Peyer's patch (tissue), 4 donors: ENCODE measurements at places on chromosomes 4 and X. TPM values are rescaled to one million over a fixed set of nuclear protein-coding genes. Genes with fewer than 3 reads are reported as not detected.

MPP1 gene
- 46.6 TPM for total RNA-seq

GYPA gene
- total RNA-seq, result not detected

CITED1 gene
- total RNA-seq, result not detected

MTMR8 gene
- total RNA-seq, result 8.0 TPM

ALB gene
- total RNA-seq, result not detected

RAB28 gene
- 24.8 TPM for total RNA-seq

SYNPO2 gene
- 50.1 TPM for total RNA-seq

NALF2 gene
- 0.40 TPM for total RNA-seq

MUC7 gene
- total RNA-seq, result not detected

ZNF157 gene
- not detected for total RNA-seq

DNA sequence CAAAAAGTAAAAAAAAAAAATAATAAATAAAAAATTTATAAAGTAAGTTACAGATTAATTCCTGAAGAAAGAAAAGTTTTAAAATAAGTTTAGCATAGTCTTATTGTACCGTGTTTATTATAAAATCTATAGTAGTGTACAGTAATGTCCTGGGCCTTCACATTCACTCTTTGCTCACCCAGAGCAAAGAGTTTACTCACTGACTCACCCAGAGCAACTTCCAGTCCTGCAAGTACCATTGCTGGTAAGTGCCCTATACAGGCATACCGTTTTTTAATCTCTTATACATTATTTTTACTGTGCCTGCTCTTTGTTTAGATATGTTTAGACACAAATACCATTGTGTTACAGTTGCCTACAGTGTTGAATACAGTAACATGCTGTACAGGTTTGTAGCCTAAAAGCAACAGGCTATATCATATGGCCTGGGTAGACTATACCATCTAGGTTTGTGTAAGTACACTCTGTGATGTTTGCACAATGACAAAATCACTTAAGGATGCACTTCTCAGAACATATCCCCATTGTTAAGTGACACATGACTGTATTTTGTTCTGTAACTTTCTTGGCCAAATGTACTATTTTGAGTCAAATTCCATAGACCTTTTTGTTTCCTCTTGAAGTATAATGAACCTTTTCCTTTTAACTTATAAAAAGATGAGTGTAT is 199.0 kb upstream of the NUDT6 start:
- no peak for DNase-seq
- H3K36me3 ChIP-seq, result no peaks in the 10 kb centered on the region
- no peak overlapping the region for H3K4me3 ChIP-seq
- no peaks in the 10 kb centered on the region for H3K4me1 ChIP-seq
- no peak overlapping the region for H3K27ac ChIP-seq

DNA sequence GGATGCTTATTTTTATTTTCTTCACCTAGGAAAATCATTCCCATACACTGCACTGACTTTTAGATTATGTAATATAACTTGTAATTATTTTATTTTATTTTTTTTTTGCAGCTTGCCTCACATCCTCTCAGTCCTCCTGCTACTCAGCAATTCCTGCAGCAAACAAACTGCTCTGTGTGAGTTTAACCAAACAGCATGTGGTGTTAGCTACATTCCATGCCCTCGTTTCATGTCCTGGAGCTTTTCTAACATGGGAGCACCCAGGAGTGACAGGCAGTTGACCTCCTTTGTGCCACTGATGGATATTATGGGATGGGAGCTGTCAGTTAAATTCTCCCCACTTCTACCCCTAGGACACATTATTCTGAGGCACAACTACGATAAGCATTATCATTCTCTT is 24.8 kb downstream of the CXCL1 start:
- H3K4me1 ChIP-seq, result peaks cover 14% of the 10 kb centered on the region
- no peaks in the 10 kb centered on the region for H3K36me3 ChIP-seq
- no peak overlapping the region for H3K27ac ChIP-seq
- H3K4me3 ChIP-seq, result no peak overlapping the region
- no peaks in the 10 kb centered on the region for H3K27me3 ChIP-seq

DNA sequence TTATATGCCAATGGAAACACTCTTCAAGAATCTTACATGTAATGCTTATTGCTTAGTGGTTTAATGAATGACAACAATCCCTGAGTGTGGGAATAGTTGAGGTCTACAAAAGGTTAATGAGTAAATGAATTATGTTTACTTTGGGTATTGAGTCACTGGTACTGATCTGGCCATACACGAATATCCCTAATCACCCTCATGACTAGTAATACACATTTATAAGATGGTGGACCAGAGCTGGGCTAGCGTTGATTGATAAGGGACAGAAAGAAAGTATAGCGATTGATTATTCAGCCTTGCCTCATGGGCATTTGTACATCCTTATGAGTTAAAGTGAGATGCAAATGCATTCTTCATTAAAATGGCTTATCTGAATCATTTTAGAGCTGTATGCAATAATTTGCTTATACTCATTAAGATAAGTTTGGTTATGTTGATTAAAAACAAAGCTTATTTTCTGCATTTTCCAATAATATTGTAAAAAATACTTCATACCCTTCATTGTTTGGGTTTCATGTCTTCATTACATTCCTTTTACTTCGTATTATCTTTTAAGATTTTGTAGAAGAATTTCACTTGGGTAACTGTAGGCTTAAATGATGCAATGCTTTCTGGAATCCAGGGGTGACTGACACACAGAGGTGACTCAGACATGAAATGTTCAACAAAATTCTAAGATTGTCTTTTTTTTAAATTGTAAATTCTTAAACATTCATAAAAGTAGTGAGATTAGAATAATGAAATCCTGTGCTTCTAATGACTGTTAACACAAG is 47.4 kb downstream of the FGF2 start:
- DNase-seq, result no peak
- no peaks in the 10 kb centered on the region for H3K4me1 ChIP-seq
- no peaks in the 10 kb centered on the region for H3K27me3 ChIP-seq
- H3K4me3 ChIP-seq, result no peak overlapping the region

DNA sequence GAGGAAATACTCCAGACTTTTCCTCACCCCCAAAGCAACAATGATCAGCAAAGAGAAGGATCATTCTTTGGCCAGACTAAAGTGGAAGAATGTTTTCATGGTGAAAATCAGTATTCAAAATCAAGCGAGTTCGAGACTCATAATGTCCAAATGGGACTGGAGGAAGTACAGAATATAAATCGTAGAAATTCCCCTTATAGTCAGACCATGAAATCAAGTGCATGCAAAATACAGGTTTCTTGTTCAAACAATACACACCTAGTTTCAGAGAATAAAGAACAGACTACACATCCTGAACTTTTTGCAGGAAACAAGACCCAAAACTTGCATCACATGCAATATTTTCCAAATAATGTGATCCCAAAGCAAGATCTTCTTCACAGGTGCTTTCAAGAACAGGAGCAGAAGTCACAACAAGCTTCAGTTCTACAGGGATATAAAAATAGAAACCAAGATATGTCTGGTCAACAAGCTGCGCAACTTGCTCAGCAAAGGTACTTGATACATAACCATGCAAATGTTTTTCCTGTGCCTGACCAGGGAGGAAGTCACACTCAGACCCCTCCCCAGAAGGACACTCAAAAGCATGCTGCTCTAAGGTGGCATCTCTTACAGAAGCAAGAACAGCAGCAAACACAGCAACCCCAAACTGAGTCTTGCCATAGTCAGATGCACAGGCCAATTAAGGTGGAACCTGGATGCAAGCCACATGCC is 89.7 kb downstream of the TET2 start:
- DNase-seq, result peak; percentile 19
- H3K4me1 ChIP-seq, result no peaks in the 10 kb centered on the region
- no peak overlapping the region for H3K27ac ChIP-seq
- no peak overlapping the region for H3K4me3 ChIP-seq
- no peaks in the 10 kb centered on the region for H3K36me3 ChIP-seq

GRCh38 chr4:147717878-147718277 is 14.0 kb upstream of the ARHGAP10 start:
- H3K36me3 ChIP-seq, result no peaks in the 10 kb centered on the region
- no peak overlapping the region for H3K27ac ChIP-seq
- DNase-seq, result no peak
- no peaks in the 10 kb centered on the region for H3K27me3 ChIP-seq

DNA sequence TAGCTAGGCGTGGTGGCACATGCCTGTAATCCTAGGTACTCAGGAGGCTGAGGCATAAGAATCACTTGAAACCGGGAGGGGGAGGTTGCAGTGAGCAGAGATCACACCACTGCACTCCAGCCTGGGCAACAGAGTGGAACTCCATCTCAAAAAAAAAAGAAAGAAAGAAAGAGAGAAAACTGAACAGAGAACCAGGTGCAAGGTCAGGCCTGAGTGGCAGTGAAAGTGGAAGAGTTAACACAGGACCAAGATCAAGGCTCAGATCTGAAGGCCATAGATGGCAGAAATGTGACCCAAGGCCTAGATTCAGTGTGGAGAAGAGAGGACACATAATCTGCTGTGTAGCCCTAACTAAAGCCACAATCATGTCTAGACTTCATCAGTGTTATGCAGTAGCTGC is 4.9 kb upstream of the ZNF630 start:
- H3K27ac ChIP-seq, result no peak overlapping the region
- no peak for DNase-seq
- no peaks in the 10 kb centered on the region for H3K27me3 ChIP-seq

- no peak for DNase-seq
- H3K27ac ChIP-seq, result peak overlapping the region; percentile 74
- no peaks in the 10 kb centered on the region for H3K4me1 ChIP-seq
- no peaks in the 10 kb centered on the region for H3K27me3 ChIP-seq
- H3K4me3 ChIP-seq, result no peak overlapping the region
Observed at GRCh38 chr4:76011018-76011670, 3.8 kb upstream of the CXCL9 start.

- H3K27me3 ChIP-seq, result no peaks in the 10 kb centered on the region
- no peaks in the 10 kb centered on the region for H3K36me3 ChIP-seq
- no peak overlapping the region for H3K4me3 ChIP-seq
- H3K4me1 ChIP-seq, result peaks cover 7% of the 10 kb centered on the region
Observed at GRCh38 chrX:37776987-37777325, 2.9 kb upstream of the CYBB start.

DNA sequence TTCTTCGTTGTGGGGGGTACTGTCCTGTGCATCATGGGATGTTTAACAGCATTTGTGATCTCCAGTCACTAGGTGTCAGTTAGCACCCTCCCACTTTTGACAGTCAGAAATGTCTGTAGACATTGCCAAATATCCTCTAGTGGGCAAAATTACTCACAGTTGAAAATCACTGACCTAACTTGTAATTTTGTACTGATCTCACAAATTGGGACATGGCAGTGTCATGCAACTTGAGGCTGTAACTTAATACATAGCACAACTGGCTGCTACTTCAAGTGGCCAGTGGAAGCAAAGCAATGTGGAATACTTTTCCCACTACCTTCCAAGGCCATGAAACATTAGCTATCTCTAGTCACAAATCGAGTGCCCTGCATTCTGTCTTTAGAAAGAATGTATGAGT is 23.2 kb upstream of the TSPAN7 start:
- DNase-seq, result no peak
- H3K27ac ChIP-seq, result no peak overlapping the region
- no peaks in the 10 kb centered on the region for H3K4me1 ChIP-seq
- H3K27me3 ChIP-seq, result no peaks in the 10 kb centered on the region
- H3K36me3 ChIP-seq, result no peaks in the 10 kb centered on the region

- no peaks in the 10 kb centered on the region for H3K27me3 ChIP-seq
- no peaks in the 10 kb centered on the region for H3K36me3 ChIP-seq
- H3K27ac ChIP-seq, result no peak overlapping the region
- DNase-seq, result no peak
- no peak overlapping the region for H3K4me3 ChIP-seq
Observed at GRCh38 chr4:80213117-80213815, 16.0 kb downstream of the PRDM8 start.

GRCh38 chr4:162510115-162510514 is 346.3 kb upstream of the FSTL5 start:
- H3K27ac ChIP-seq, result no peak overlapping the region
- H3K4me1 ChIP-seq, result no peaks in the 10 kb centered on the region
- DNase-seq, result no peak
- H3K36me3 ChIP-seq, result no peaks in the 10 kb centered on the region
- H3K4me3 ChIP-seq, result no peak overlapping the region

- H3K4me3 ChIP-seq, result no peak overlapping the region
- no peak for DNase-seq
- no peaks in the 10 kb centered on the region for H3K27me3 ChIP-seq
- no peaks in the 10 kb centered on the region for H3K4me1 ChIP-seq
- H3K27ac ChIP-seq, result no peak overlapping the region
Observed at GRCh38 chr4:7459471-7459870, 24.7 kb upstream of the PSAPL1 start.

- H3K4me1 ChIP-seq, result no peaks in the 10 kb centered on the region
- DNase-seq, result no peak
- no peak overlapping the region for H3K4me3 ChIP-seq
- no peak overlapping the region for H3K27ac ChIP-seq
Observed at GRCh38 chr4:102608190-102608589, 107.0 kb downstream of the NFKB1 start.

DNA sequence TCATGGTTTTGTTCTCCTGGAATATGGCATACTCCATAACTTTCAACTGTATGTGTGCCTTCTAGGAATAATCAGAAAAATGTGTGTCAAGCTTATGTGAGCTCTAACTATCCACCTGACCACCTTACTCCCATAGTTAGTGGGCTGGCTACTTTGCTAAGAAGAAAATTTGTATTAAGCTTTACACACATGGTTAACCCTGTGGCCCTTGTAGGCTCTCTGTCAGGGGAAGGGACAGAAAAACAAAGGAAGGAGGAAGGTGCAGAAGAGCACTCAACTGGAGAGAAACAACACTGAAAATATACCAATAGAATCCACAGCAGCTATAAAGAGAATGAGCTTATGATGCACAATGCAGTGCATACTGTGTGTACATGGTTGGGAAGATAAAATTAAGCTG is 84.6 kb downstream of the PPP3CA start:
- no peaks in the 10 kb centered on the region for H3K4me1 ChIP-seq
- DNase-seq, result no peak
- no peak overlapping the region for H3K27ac ChIP-seq
- no peaks in the 10 kb centered on the region for H3K27me3 ChIP-seq

GRCh38 chr4:11106759-11107158 is 321.9 kb downstream of the HS3ST1 start:
- H3K4me3 ChIP-seq, result no peak overlapping the region
- H3K36me3 ChIP-seq, result no peaks in the 10 kb centered on the region
- H3K4me1 ChIP-seq, result no peaks in the 10 kb centered on the region
- H3K27ac ChIP-seq, result no peak overlapping the region

- no peaks in the 10 kb centered on the region for H3K4me1 ChIP-seq
- H3K4me3 ChIP-seq, result no peak overlapping the region
- H3K27ac ChIP-seq, result no peak overlapping the region
- H3K27me3 ChIP-seq, result no peaks in the 10 kb centered on the region
Observed at GRCh38 chr4:158006990-158007389, 165.8 kb downstream of the GASK1B start.

GRCh38 chr4:38665551-38666411 is 1.8 kb downstream of the KLF3 start:
- peak overlapping the region; percentile 97 for H3K27ac ChIP-seq
- H3K36me3 ChIP-seq, result no peaks in the 10 kb centered on the region
- DNase-seq, result no peak

DNA sequence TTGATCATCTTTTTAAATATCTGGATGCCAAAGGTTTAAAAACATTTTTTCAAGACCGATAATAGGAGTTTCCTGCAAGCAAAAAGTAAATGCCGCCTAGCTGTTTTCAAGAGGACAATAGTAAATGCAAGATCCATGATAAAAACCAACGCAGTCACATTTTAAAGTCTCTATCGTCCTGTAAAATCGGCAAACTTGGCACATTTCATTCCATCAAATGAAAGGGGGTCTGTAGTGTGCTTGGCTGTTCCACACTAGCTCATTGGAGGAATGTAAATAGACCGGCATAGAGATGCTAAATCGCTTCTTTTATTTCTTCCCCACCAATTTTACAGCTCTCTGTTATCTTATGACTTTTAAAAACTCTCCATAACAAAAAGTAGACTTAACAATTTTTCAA is 202.2 kb downstream of the NLGN4X start:
- H3K27me3 ChIP-seq, result no peaks in the 10 kb centered on the region
- no peak for DNase-seq
- no peaks in the 10 kb centered on the region for H3K36me3 ChIP-seq
- no peak overlapping the region for H3K4me3 ChIP-seq
- no peak overlapping the region for H3K27ac ChIP-seq
